Activated CD8-positive, alpha-beta T cell treated with anti-CD3 and anti-CD28 coated beads for 36 hours (primary cell): ENCODE measurements at places on chromosomes 13 and 19. TPM values are rescaled to one million over a fixed set of nuclear protein-coding genes. Genes with fewer than 3 reads are reported as not detected.

The GPR180 gene
- total RNA-seq = 7.7 TPM

- DNase-seq = peak; percentile 50
Measured at GRCh38 chr19:3798137-3798536, 12.0 kb upstream of the MATK start.

GRCh38 chr13:41565216-41565615 lies 107.9 kb downstream of the RGCC start:
- no peak for DNase-seq

GRCh38 chr13:20354722-20355121 lies 122.6 kb upstream of the GJB6 start:
- DNase-seq = no peak

GRCh38 chr13:67001363-67001762 lies 228.8 kb downstream of the PCDH9 start:
- no peak for DNase-seq

DNA sequence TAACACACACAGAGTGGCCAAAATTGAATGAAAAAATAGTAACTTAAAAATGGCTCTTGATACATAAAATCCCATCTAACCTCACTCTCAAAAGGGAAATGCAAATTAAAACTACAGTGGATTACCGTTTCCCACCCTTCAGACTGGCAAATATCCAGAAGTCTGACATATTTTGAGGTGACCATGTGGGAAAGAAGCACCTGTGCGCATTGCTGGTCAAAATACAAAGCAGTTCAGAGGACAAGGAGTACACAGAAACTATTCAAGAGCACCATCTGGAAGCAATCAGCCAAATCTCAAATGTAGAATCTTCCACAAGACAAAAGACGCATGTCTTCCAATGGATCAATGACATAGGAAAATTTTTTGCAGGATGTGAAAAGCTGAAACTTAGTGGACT lies 23.2 kb downstream of the NALCN start:
- no peak for DNase-seq

GRCh38 chr19:40413291-40413845 lies at the start of gene PRX:
PRX (minus strand) TSS chr19:40413378; CDS start chr19:40407932, 5,446 bp downstream.
- DNase-seq = no peak

DNA sequence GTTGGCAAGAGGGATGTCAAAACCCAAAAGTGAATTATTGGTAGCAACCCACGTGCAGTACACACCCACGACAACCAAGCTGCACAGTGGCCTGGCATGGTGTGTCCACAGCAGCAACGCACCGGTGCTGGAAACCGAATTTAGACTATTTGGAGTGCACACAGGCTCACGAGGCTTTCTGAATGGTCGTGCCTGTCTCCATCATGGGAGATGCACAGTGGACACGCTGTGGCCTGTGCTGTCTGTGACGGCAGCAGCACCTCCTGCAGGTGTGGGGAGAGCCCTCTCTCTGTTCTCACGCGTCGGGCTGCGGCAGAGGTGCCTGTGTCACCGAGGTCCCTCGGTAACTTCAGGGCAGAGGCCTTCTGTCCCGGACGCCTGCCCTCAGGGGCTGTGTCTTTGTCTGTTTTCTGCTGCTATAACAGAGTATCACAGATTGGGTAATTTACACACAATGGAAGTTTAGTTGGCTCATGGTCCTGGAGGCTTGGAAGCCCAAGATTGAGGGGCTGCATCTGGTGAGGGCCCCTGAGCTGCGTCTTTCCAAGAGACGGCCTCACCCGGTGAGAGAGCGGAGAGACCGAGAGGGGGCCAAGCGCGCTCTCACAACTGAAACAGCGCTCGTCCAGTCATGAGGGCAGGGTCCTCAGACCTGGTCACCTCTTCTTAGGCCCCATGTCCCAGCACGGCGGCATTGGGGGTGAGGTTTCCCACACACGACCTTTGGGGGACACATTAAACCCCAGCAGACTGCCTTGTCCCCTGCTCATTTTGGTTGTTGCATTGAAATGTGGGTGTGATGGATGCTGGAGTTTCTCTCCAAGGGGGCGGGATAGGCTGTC lies 9.1 kb upstream of the MCF2L start:
- DNase-seq = no peak

DNA sequence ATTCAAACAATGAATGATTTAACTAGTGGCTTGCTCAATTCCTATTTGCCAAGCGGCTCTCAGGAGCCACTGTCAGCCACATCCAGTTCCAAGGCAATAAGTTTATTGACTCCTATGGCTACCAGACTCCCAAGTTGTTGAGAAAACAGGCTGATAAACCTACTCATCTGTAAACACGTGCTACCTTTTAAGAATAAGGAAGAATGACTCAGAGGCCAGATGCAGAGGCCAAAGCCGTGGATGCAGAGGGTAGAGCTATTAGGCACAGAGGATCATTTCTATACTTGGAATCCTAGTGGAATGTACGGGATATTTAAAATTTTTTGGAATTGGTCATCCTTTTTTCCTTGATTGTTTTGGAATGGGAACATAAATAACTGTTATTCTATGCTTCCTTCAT lies 1921.1 kb downstream of the OLFM4 start:
- DNase-seq = no peak
